Stimulated activated CD8-positive, alpha-beta memory T cell treated with anti-CD3 and anti-CD28 coated beads, Interleukin-15, amount 100 ng/mL, for 48 hours (primary cell): ENCODE measurements at places on chromosomes 11 and 22.
A peak's percentile ranks its signal among the peaks of the same experiment; 100 is the strongest.

DNA sequence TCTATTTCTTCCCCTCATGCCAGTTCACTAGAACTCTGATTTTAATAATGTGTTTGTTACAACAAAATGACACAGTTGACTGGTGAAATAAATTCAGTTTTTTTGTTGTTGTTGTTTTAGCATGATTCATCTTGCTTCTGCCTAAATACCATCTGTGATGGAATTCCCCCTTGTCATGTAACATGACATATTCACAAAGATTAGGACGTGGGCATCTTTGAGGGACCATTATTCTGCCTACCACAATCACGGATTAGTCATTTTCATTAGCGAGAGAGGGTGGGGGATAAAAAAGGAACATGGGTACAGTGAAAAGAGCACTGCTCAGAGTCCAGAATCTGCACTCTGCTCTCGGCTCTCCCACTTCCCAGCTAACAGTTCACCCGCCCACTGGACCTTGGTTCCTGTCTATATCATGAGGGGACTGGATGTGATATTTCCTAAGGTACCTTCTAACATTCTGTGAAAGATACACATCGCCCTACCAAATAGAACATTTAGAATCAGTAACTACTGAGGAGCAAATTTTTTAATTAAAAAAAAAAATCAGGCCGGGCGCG, 11.3 kb downstream of the HTATIP2 start:
- no peak for DNase-seq

GRCh38 chr11:26247340-26247739, 84.6 kb upstream of the ANO3 start:
- no peak for DNase-seq

DNA sequence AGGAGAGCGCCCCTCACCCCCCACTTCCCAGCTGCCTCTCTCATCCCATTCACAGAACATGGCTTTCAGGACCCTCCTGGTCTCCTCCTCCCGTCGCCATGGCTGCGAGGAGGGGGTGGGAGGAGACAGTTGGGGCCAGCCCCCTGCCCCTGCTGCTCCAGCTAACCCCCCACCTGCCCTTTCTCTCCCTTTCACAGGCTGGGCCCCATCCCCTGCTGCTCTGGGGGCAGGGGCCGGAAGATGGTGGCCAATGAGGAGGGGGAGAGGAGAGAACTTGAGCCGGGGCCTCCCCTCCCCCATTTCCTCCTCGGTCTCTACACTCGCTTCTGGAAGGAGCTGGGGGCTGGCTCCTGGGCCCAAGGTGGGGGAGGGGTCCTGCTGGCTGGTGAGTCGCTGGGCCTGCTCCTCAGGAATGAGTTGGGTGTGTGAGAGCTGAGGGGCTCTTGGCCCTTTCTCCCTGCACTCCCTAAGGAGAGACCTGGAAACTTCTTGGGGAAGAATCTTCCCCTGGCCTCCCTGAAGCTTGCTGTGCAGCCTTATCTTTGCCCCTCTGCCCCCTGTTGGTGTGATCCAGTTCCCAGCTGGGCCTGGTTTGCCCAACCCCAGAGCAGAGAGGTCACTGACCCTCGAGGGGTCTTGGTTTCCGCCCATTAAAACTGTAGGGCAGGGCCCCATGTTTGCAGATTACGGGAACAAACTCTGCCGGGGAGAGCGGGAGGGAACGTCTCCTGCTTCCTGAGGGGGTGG, 10.2 kb downstream of the YPEL4 start:
- no peak for DNase-seq

DNA sequence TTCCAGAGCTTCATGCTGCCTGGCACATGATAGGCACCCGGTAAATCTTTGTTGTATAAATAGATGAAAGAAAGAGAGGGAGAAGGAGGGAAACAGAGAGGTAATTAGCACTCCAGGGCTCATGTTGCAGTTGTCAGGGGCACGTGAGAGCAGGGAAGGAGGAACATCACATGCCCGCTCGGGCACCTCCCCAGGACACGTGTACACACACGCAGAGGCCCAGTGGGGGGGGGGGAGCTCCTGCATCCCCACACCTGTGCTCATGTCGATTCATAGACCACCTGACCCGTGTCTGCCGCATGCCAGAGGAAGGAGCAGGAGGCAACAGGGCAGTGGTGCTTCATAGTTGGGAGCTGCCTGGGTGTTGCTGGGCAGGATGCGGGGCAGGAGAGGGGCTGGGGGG, 37.1 kb upstream of the NNMT start:
- no peak for DNase-seq

DNA sequence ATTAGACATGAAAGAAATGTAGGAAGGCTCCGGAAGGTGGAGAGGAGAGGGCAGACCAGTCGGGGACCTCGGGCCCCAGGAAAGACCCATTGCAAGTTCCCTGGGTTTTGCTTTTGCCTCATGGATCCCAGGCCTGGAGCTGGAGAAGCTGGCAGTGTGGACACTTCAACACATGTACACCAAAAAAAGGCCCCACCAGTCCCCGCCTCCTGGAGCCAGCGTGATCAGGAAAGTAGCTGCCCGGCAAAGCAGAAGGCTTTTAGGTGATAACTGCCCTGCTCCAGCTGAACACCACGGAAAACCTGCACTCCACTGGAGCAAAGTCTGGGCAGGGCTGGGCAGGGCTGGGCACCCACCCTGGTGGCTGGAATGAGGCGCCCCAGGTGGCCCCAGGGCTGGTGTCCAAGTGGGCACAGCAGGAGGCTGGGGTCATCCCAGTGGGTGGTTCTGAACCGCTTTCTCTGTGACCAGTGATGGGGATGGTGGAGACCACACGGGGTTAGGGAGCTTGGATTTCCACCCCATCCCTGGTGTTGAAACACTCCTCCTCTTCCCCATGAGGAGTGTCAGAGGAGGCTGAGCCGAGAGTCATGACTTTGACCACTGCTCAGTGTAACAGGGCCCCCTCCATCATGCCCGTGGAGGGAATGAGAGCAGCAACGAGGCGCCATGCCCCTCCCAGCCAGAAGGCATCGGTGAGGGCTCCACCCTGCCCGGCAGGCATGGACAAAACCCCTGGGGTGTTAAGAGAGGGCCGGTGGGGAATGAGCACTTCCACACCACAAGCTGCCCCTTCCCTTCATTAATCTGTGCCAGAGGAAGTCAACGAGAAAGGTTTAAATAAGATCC, 16.9 kb upstream of the MUC5AC start:
- no peak for DNase-seq

DNA sequence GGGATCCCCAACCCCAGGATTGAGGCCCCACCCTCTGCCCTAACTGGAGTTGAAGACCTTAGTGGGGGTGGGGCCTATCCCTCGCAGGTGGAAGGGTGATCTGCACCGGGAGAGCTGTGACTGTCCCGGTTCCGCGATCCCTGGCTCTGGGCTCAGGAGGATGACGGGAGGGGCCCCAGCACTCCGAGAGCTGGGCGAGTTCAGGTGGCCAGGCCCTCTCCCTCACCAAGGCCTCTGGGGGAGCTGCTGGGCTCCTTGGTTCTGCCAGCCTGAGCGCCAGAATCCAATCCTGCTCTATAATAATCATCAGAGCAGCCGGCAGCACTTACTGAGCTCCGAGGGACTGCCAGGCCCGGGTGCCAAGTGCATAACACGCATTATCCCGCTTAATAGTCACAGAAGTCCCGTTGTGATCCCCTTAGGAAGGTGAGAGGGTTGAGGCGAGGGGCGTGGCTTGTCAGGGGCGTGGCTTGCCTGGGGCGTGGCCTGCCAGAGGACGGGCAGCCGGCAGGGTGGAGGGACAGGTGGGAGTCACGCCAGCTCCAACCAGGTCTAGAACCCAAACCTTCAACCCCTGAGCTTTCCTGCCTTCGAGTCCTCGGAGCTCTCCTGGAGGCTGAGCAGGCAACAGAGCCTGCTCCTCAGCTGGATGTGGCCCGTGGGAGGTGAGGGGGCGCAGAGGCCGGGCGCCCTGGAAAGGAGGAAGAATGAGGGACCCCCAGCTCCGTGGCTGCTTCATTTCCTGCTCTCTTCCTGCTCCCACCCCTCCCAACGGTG, 7.3 kb upstream of the SYT7 start:
- peak; percentile 26 for DNase-seq

DNA sequence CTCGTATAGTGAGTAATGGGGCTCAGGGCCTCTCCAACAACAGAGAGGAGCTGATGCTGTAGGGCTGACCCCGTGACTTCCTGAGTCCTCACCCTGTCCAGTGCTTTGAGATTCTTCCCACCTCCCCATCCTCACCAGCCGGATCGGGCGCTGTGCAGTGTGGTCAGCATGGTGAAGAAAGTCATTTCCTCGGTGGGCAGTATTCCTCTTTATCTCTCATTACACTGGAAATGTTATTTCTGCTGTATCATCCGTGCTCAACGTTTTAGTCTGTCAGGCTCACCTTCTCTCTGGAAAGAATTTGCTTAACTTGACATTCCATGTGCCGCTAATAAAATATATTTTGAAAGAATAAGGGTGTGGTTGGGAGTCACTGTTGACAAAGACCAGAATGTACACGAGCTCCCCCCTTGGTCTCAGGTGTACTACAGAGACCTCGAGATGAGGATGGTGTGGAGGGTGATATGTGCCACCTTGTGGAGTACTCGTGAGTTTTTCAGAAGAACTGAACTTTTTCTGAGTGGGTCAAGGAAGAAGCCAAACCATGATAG, 25.7 kb upstream of the SCGB1A1 start:
- DNase-seq, result no peak

- no peak for DNase-seq
These were observed 8.1 kb upstream of the UCP2 start for GRCh38 chr11:73990730-73991129.

DNA sequence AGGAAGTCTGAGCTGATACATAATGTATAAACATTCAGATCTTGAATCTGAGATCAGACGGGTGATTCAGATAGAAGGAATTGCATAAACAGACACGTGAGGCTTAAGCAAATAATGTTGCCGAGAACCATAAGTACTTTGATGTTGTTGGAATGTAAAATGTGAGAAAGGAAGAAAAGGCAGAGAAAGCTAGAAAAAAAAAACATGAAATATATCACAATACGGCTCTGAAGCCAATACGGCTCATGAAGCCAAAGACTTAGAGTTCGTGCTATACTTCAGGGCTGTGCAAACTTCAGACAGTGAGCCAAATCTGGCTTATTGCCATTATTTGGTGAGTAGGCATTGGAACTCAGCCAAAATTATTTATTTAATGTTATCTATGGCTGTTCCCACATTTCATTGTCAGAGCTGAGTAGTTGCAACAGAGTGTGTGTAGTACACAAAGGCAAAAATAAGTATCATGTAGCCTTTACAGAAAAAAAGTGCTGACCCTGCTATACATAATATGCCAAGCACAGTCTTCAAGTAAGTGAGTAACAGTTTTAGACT, 673.3 kb downstream of the CNTN5 start:
- no peak for DNase-seq

DNA sequence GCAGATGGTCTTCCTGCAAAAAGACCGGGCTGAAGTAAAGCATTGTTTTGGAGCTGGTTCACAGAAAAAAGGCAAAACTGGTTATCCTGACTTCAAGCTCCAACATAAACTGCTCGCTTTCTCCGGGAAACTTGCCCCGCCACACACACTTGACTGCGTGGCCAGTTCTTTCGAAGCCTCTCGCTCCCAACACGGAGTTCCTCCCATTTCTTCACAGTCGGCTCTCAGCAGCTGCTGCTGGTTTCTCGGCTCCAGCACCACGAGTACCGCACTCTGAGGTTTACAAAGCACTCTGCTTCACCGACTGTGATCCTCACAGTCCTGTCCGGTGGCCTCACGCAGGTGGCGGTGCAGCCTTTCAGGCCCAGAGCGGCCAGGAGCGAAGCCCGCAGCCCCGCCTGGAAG, 264 bp downstream of the CHEK1 start:
- DNase-seq, result no peak

GRCh38 chr22:35335936-35336781, 36.5 kb downstream of the TOM1 start:
- no peak for DNase-seq

DNA sequence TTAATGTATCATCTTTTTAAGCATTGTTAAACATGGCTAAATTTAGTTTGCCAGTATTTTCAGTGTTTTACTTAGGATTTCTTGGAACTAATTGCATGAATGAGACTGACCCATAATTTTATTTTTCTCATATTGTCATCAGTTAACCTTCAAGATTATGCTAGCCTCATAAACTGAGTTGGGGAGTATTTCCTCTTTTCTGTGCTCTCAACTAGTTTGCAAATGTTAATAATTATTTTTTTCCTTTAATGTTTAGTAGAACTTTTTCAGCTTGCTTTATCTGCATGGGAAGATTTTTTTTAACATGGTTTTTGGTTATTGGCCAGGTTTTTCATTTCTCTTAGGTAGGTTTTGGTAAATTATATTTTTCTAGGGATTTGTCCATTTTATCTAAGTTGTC, 235.4 kb upstream of the SESN3 start:
- no peak for DNase-seq

DNA sequence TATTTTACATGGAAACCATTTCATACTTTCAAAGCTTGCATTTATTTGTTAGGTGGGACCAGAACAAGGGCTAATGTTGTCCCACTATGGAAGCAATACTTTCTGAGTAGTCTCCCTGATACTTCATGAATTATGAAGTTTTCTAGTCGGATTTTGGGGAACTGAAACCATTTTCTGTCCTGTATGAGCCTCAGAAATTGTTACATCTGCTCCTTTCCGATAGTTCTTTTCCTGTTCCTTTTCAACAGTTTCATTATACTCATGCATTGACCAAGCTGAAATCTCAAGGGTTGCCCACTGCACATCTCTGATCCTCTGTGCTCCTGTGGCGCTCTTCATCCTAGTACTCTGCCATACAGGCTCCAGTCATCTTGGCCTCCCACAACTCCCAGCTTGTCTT, 31.5 kb upstream of the GLYATL1 start:
- no peak for DNase-seq

DNA sequence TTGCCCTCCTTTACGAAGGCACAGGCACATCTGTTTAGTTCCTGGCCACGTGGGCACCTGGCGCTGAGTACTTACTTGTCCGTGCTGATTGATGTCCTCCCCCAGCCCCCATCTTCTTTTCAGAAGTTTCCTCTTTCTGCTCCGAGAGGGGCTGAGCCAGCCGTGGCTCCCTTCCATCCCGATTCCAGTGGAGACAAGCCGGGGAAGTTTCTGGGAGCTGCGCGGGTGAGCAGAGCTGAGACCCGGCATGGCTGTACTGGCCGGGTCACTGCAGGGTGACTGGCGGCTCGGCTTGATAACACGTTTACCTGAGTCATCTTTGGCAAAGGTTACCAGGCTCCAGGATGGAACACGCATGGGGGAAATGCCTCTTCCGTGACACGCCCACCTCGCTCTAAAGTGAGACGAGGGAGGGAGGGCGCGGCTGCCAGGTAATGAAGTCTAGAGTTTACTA, 45.4 kb upstream of the ATXN10 start:
- no peak for DNase-seq

DNA sequence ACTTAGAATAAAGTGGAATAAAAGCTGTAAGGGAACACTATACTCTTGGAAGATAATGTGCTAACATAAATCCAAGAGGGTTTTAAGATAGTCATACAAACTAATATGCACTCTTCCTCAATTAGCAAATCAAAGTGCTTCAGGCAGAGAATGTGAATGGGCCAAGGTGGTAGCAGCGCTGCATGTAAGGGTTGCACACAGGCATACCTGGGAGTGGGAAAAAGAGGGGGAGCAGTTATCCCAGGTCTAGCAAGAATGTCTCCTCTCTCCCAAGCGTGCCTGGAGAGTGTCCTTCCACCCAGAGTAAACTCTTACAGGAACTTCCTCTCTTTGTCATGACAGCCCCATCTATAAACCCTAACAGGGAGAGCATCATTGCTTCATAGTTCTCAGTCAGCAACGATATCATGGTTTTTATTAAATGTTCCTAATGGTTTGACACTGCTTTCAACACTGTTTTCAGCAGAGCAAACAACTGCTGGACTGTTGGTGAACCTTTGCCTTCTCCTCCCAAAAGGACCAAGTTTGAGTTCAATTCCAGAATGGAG, 61.6 kb downstream of the SYTL2 start:
- no peak for DNase-seq
